ENCODE measurements at places on chromosomes 2 and 18. TPM values are rescaled to one million over a fixed set of nuclear protein-coding genes. Genes with fewer than 3 reads are reported as not detected.

- no peak for DNase-seq
Observed at GRCh38 chr2:218831378-218831990, at the start of gene PRKAG3. TSS of gene PRKAG3 (minus strand) at chr2:218831803.

GRCh38 chr2:174026122-174026845, 61.1 kb upstream of the SP3 start:
- no peak for DNase-seq

NEB gene
- total RNA-seq, result 0.30 TPM

DNA sequence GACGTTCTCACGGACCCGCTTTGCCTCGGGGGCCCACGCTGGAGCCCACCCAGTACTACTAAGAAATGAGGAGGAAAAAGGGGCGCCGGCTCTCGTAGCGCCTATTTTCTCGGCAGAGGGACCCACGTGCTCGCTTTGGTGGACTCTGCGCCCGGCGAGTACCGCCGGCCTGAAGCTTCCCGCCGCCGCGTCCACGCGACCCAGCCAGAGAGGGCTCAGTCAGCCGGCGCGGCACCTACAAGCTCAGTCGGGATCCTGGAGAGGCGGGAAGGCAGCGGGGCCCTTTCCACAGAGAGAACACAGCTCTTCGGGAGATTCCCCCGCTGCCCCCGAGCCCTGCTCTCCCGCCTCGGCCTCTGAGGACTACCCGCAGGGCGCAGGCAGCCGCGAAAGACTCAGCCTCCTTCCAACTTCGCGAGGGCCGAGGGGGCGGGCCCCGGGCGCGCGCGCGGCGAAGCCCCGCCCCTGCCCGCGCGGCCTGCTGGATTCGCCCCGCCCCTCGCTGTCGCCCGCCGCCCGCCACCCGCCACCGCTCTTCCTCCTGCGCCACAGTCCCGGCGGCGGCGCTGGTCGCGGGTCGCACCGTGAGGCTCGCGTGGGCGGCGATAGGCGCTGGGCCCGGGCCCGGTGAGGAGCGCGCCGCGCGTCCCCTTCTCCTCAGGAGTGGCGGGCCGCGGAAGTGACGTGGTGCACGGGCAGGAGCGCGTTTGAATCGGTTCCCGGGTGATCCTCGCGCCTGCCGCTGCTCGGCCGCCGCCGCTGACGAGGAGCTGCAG, at the start of gene SMCHD1:
Gene SMCHD1 (plus strand): TSS at position 549 of the 776 bp plus-strand sequence. CDS start 350 bp downstream, outside the sequence.
- DNase-seq, result peak; percentile 87

- no peak for DNase-seq
Observed at GRCh38 chr2:151071382-151071781, 190.3 kb downstream of the RBM43 start.

CAPN14 gene
- total RNA-seq, result 4.0 TPM

DNA sequence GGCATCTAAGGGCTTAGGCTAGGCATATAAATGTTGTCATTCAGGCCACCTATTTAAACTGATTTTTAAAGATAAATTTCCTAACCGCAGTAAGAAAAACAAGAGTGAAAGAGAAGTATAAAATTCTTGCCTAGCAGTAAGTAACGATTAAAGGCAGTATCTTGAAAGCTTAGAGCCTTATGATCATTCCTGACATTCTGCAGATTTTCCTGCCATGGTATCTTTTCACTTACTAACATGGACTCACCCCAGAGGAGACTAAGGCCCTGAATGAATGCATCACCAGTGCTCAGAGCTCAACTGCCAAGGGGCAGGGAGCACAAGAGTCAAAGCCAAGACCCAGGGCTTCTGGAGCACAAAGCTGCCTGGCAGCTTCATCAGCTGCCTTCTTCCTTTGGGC, 133.1 kb downstream of the GCA start:
- no peak for DNase-seq

OTOS gene
- total RNA-seq, result not detected

DNA sequence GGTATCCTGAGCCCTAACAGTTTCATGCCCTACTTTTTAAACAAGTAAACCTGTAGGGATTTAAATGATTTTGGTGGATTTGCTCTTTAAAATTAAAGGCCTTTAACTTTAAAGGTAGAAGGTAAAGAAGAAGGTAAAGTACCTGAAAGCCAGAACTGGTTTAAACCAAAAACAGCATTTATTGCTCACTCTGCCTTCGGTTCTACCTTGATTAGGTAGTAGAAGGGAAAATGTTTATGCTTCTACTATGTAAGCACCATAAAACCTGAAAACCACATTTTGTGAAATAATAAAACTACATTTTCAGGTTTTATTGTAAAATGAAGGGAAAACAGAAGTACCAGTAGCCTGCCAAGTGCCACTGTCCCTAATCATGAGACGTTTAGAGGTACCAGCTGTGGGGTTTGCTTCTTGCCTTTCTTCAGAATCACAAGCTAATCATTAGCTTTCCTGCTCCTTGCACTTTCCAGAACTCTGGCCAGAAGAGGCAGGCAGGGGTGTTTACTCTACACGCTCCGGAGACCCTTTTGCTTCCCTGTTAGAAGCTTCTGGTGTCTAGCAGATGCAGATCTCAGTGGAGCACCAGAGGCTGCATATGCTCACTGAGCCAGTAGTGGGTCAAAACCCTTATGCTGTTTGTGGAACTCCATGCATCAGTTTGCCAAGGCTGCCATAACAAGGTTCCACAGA, 33.3 kb downstream of the RPIA start:
- no peak for DNase-seq

DTNA gene
- total RNA-seq, result not detected

- DNase-seq, result no peak
Observed at GRCh38 chr18:27062802-27063201, 122.3 kb downstream of the CHST9 start.

DNA sequence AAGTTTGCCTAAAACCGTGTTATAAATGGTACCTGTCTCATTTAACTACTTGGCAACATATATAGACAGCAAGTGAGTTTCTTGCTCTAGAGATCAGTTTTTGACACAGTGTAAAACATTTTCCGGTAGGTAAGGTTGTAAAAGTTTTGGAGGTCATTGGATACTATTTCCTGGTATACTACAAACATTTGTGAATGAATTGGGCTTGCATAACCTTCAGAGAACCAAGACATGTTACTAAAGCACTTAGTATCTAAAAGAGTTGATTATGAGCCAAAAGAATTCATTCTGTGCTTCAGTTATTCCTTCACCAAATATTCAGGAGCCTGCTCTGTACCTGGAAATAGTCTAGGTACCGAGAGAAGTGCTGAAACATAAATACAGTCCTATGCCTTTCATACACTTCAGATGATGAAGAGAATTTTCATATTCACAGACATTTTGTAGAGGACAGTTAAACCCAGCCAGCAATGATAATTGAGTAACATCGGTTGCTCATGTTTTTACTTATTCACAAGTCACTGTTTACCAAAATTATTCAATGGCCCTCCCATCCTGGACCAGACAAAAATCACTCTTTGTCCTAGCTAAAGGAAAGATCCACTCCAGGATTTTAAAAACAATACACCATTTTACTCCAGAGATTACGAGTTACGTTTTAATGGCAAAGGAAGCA, 319.4 kb upstream of the RBMS1 start:
- DNase-seq, result no peak

DNA sequence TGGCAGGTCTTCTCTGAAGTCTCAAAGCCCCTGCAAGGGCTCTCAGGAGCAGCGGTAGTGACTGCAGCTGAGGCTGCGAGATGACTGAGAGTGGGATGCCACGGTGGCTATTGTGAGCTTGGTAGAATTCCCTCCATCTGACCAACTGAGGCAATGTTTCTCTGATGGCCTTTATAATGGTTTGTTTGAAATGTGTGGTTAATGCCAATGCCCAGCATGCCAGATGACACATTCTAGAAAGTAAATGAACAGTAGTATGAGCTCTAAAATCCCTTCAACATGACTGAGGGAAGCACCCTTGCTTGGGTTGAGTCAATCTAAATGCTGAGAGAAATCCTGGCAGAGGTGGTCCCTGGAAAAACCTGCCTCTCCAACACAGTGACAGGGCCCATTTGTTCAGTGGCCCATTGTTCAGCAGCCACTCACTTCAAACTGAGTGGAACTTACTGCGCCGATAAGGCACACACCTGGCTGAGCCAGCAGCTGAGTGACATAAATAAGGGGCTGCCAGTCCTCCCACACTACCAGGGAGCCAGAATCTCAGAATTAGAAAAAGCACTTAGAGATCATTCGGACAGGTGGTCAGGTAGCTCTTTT, 31.7 kb downstream of the SULT1C2 start:
- no peak for DNase-seq

DNA sequence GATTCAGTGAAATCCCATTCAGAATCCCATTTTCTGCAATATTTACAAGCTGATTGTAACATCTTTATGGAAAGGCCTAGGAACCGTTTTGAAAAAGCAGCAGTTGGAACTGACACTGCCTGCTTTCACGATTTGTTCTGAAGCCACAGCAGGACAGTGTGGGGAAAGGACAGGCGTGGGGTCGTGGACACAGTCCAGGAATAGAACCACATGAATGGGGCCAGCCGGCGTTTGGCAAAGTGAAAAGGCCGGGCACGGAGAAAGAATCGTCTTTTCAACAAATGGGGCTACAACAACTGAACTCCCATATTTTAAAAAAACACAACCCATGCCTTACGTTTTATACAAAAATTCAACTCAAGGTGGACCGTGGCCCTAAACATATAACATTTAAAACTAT, 69.8 kb downstream of the SLC66A2 start:
- no peak for DNase-seq

DNA sequence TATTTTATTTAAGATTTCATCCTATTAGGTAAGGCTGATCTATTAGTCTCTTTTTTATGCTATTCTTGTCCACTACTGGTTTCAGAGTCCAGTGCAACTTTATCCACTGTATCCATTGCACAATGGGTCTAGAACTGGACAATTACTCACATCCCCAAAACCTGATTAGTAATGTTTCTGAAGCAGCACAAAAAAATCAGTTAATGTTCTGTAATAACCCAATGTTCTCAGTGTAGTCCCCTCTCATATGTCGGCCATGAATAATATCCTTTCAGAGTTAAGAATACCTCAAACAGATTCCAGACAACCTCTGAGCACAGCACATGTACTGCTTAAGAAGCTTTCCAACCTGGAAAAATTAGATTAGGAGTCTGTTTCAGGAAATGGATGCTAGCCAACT, 29.7 kb downstream of the MGAT4A start:
- DNase-seq, result no peak

GRCh38 chr2:24209389-24210105, 34.7 kb downstream of the FAM228A start:
- DNase-seq, result no peak

DNA sequence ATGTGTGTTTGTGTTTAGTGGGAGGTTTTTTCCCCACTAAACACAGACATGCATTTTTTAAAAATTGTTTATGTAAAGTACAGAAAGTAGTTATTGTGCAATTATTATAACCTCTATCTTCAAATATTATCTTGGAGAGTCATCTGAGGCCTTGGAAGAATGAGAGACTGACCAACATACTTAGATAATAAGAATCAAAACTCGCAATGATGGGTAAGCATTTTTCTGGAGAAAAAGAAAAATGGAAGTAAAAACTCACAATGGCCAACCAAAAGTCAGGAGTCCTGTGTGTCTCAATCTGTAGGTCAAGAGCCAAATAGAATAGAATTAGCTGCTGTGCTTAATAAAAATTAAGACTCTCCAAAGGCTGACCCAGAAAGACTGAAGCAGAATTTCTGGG, 43.0 kb downstream of the MEMO1 start:
- no peak for DNase-seq

DNA sequence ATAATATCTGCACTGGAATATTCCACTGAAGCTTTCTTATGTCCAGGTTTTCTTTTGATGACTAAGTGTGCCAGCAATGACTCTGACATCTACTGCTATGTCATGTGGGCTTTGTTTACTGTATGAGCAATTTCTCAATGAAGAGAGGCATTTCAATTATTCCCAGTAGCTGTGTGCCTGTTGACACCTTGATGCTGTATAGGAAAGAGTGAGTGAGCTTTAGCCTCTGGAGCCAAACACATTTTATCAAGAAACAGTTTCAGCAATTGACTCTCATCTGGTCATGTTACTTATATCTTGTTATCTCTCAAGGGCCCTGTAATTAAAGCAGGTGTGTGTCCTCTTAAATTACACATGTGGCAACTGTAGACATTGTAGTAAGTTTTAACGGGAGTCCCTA, 493.2 kb upstream of the FANCL start:
- DNase-seq, result no peak

GRCh38 chr2:4995466-4995865, 696.7 kb upstream of the SOX11 start:
- DNase-seq, result peak; percentile 2

- DNase-seq, result no peak
Observed at GRCh38 chr18:13381944-13382365, 163.4 kb downstream of the LDLRAD4 start.

G6PC2 gene
- total RNA-seq, result not detected

- no peak for DNase-seq
Observed at GRCh38 chr2:159119652-159120257, 151.3 kb downstream of the TANC1 start.

GRCh38 chr2:66127656-66128055, 307.3 kb upstream of the MEIS1 start:
- no peak for DNase-seq

Measured in OCI-LY7 (cell line).